GM12865 (cell line): ENCODE measurements at places on chromosomes 11 and 22.

DNA sequence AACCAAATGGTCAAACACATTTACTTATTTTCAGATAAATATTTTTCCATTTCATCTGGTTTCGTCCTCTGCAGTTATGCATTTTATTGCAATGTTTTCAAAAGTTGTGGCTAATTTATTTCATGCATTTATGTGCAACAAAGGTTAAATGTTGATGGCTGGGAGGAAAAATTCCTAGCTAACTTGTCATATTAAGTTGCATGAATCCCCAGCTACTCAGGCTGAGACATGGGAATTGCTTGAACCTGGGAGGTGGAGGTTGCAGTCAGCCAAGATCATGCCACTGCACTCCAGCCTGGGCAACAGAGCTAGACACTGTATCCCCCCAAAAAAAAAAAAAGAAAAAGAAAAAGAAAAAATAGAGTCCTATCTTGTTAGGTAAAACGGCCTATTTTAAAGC is 1862.4 kb upstream of the RAG2 start:
- no peak for DNase-seq

DNA sequence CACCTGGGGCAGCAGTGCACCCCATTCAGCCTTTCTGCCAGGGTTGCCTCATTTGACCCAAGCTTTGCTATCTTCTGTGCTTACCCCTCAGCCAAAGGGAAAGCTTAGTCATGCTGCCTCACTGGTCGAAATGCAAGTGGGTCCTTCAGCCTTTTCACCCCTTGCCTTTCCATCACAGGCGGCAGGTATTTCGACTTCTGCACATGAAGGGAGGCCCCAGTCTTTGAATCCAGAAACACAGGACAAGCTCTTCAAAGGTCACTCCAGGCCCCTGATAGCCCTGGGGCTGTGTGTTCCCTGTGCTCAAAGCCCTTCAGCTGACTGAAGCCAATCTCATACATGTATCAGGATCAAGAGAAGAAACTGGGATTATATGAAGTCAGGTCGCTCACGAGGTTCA is 129.7 kb downstream of the SNX19 start:
- DNase-seq, result no peak

- no peak for DNase-seq
These were observed 35.3 kb downstream of the IGF2 start for GRCh38 chr11:2103668-2104523.

- DNase-seq, result no peak
These were observed 39.1 kb downstream of the SLC35F2 start for GRCh38 chr11:107819361-107820014.
